ENCODE measurements at places on chromosomes 12 and 14.

DNA sequence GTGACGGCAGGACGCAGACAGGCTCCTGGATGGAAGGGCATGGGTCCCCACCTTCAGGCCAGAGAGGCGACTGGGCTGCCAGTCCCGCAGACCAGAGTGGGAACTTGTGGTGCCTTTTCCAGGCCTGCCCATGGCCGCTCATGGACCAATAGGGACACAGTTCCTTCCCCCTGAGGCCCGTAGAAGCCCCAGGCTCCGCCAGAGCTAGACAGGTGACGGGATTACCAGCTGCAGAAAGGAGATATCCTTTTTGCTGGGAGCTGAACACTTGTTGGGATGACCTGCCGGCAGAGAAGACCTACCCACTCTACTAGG is 73.6 kb upstream of the RASSF8 start:
- DNase-seq = no peak

GRCh38 chr12:130489293-130489692 is 151.6 kb downstream of the PIWIL1 start:
- no peak for DNase-seq

DNA sequence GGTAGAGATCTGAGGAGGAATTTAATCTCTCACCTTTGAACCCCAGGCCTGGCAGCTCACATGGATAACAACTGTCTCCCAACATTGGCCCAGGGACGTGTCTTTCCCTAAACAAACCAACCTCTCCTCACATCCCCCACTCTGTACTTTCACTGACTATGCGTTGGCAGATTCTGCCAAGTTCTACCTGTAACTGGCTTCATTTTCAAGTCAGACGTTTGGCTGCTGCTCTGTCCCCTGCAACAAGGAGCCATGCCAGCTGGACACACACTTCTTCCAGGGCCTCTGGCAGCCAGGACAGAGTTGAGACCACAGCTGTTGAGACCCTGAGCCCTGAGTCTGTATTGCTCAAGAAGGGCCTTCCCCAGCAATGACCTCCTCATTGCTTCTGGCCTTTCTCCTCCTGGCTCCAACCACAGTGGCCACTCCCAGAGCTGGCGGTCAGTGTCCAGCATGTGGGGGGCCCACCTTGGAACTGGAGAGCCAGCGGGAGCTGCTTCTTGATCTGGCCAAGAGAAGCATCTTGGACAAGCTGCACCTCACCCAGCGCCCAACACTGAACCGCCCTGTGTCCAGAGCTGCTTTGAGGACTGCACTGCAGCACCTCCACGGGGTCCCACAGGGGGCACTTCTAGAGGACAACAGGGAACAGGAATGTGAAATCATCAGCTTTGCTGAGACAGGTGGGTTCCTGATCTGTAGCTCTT is at the start of gene INHBC:
Gene INHBC (plus strand): TSS at position 268 of the 707 bp plus-strand sequence. CDS start 103 bp downstream, at position 371.
- peak; percentile 12 for DNase-seq

- DNase-seq = no peak
Measured at GRCh38 chr12:31370531-31371255, 44.7 kb upstream of the SINHCAF start.

- DNase-seq = no peak
Measured at GRCh38 chr12:93982771-93983315, 165.5 kb upstream of the PLXNC1 start.

GRCh38 chr14:101521473-101521915 is 39.8 kb upstream of the DIO3 start:
- no peak for DNase-seq

DNA sequence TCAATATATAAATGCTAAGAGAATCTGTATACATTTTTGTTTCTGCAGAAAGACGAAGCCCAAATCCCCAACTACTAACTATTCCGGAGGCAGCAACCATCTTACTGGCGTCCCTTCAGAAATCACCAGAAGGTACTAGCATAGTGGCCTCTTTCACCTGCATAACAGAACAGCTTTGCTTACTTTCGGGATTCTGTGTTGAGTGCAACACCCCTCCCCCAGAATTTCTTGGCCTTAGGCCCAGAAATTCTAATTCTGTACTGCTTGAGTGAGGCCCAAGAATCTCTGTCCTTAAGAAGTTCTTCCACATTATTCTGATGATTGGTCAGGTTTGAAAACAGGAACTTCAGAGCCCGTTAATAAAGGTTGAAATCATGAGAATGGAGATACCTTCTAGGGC is 2.9 kb downstream of the SPX start:
- DNase-seq = peak; percentile 62

GRCh38 chr14:106308839-106309389 is 782.5 kb downstream of the TMEM121 start:
- DNase-seq = peak; percentile 32

DNA sequence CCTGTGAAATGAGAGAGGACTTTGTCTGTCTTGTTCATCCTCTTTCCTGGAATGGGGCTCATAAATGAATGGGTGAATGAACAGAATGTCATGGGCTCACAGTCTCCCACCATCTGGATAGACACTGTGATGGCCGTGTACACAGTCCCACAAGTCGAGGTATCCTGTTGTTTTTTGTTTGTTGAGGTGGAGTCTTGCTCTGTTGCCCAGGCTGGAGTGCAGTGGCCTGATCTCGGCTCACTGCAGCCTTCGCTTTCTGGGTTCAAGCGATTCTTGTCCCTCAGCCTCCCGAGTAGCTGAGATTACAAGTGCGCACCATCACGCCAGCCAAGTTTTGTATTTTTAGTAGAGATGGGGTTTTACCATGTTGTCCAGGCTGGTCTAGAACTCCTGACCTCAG is 16.1 kb upstream of the PLA2G1B start:
- DNase-seq = no peak

All from body of pancreas (tissue), 4 donors.